ENCODE measurements at places on chromosomes 16 and 17.

GRCh38 chr17:35865412-35866340, 3.0 kb downstream of the HEATR9 start:
- H3K36me3 ChIP-seq, result no peaks in the 10 kb centered on the region
- DNase-seq, result no peak
- H3K27ac ChIP-seq, result peak overlapping the region; percentile 11
- H3K27me3 ChIP-seq, result no peaks in the 10 kb centered on the region

DNA sequence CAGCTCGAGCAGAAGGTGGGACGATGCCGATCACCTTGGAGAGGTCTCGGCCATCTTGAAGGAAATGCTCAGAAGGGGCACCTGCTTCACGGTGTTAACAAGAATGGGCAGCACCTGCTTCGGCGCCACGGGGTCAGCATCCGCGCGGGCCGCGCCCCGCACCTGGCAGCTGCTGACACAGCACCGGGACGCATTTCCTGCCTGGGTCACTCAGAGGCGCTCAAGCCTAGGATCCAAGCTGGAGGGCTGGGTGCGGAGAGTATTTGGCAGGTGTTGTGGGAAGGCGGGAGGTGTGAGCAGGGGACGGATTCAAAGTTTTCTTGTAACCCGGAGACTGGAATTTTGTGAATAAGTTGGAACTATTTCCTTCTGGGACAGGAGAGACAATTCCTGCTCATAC, 39.3 kb upstream of the AKTIP start:
- H3K4me3 ChIP-seq, result no peak overlapping the region
- DNase-seq, result no peak
- no peak overlapping the region for H3K27ac ChIP-seq
- H3K36me3 ChIP-seq, result no peaks in the 10 kb centered on the region

DNA sequence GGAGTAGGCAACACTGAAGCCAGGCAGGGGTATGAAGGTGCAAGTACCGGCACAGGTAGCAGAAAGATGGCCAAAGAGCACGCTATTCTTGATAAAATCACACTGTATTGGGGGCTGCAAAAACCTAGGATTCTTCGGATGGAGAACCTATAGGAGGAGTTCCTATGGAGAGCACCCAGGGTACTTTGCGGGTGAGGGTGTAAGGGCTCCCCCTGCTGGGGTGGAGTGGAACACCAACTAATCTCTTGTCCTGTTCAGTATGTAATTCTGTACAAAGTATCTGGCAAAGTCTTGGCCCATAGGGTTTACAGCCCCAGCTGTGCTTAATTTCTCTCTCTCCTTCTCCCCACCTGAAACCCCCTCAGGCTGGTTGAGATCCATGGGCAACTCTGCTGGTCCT, 393.1 kb upstream of the ASIC2 start:
- H3K27me3 ChIP-seq, result peaks cover 2% of the 10 kb centered on the region
- peak; percentile 56 for DNase-seq
- H3K27ac ChIP-seq, result no peak overlapping the region
- no peaks in the 10 kb centered on the region for H3K36me3 ChIP-seq
- H3K4me1 ChIP-seq, result no peaks in the 10 kb centered on the region

DNA sequence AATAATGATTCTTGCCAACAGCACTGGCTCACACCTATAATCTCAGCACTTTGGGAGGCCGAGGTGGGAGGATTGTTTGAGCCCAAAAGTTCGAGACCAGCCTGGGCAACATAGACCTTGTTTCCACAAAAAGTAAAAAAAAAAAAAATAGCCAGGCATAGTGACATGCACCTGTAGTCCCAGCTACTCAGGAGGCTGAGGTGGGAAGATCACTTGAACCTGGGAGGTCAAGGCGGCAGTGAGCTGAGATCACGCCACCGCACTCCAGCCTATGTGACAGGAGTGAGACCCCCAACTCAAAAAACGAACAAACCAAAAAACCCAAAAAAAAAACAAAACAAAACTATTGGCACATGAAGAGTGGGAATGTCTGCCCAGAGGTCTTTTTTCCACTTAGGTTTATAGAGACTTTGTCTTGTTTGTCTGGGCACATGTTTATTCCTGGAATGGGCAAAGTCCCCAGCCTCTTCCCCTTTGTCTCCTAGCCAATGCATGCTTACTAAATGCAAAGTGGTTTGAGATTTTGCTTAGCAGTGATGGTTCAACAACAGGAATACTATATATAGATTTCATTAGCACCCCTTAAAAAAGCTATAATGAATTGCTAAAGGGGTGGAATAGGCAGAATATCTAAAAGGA, 25.9 kb downstream of the NMT1 start:
- peaks cover 90% of the 10 kb centered on the region for H3K36me3 ChIP-seq
- H3K27ac ChIP-seq, result no peak overlapping the region
- no peaks in the 10 kb centered on the region for H3K27me3 ChIP-seq
- no peaks in the 10 kb centered on the region for H3K4me1 ChIP-seq
- H3K4me3 ChIP-seq, result no peak overlapping the region
- DNase-seq, result no peak

GRCh38 chr17:9424071-9424640, 151.5 kb downstream of the STX8 start:
- H3K27me3 ChIP-seq, result no peaks in the 10 kb centered on the region
- DNase-seq, result no peak
- no peaks in the 10 kb centered on the region for H3K4me1 ChIP-seq
- H3K27ac ChIP-seq, result no peak overlapping the region
- no peak overlapping the region for H3K4me3 ChIP-seq

- no peak overlapping the region for H3K27ac ChIP-seq
- peaks cover 3% of the 10 kb centered on the region for H3K4me1 ChIP-seq
- no peak overlapping the region for H3K4me3 ChIP-seq
- H3K27me3 ChIP-seq, result peaks cover 39% of the 10 kb centered on the region
- H3K36me3 ChIP-seq, result no peaks in the 10 kb centered on the region
These were observed 199.0 kb downstream of the ENGASE start for GRCh38 chr17:79273660-79274059.

GRCh38 chr16:24508614-24509013, 30.8 kb upstream of the RBBP6 start:
- H3K4me3 ChIP-seq, result no peak overlapping the region
- H3K27ac ChIP-seq, result no peak overlapping the region
- peaks cover 9% of the 10 kb centered on the region for H3K4me1 ChIP-seq
- H3K36me3 ChIP-seq, result no peaks in the 10 kb centered on the region
- DNase-seq, result no peak

DNA sequence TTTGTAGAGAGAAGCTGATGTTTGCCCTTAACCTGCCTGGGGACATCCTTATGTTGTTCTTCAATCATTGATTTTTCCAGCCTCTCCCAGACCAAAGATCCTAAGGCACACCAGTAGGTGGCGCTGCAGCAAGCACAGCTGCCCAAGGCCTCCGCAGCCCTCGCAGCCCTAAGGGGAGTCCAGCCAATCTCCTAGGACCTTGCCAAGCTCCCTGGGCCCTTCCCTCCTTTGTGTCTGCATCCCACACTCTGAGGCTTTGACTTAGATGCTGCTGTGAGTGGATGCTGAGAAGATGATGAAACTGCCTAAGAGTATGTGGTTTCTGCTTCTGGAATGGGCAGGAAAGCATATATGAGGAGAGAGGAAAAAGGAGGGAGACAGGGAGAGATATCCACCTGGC, 47.1 kb downstream of the SPACA3 start:
- H3K36me3 ChIP-seq, result no peaks in the 10 kb centered on the region
- peaks cover 6% of the 10 kb centered on the region for H3K27me3 ChIP-seq
- peak; percentile 76 for DNase-seq
- H3K4me1 ChIP-seq, result no peaks in the 10 kb centered on the region
- no peak overlapping the region for H3K27ac ChIP-seq

GRCh38 chr17:56290101-56290801, 137.0 kb downstream of the ANKFN1 start:
- H3K4me3 ChIP-seq, result no peak overlapping the region
- H3K27ac ChIP-seq, result no peak overlapping the region
- H3K4me1 ChIP-seq, result no peaks in the 10 kb centered on the region
- H3K36me3 ChIP-seq, result no peaks in the 10 kb centered on the region
- no peak for DNase-seq

- peak overlapping the region; percentile 78 for H3K27ac ChIP-seq
- no peaks in the 10 kb centered on the region for H3K27me3 ChIP-seq
- H3K36me3 ChIP-seq, result no peaks in the 10 kb centered on the region
- H3K4me1 ChIP-seq, result peaks cover 53% of the 10 kb centered on the region
- DNase-seq, result peak; percentile 94
These were observed 14.7 kb upstream of the BCAR1 start for GRCh38 chr16:75265911-75266701.

DNA sequence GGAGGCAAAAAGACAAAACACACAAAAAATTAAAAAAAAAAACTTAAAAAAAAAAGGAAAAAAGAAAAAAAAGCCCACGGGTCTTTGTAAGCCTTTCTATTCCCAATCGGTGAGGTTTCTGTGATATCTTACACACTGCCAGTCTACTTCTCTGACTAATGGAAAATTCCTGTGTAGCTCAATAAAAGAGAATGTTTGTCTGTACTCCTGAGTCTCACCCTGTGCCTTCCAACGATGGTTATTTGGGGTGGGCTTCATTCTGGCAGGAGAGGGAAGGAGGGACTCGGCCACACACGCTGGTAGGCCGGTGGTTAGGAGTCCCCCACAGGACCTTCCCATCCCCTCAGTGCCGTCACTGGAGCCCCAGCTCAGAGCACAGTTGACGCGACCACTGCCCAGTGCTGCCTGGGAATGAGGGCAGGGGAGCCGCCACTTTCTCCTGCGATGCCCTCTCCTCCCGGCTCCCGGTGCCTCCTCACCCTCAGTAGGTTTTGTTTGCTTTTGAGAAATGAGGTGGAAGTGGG, 68.0 kb downstream of the AMFR start:
- H3K4me1 ChIP-seq, result peaks cover 11% of the 10 kb centered on the region
- no peak overlapping the region for H3K27ac ChIP-seq
- peaks cover 10% of the 10 kb centered on the region for H3K36me3 ChIP-seq
- no peak for DNase-seq

GRCh38 chr17:34252444-34253138, 2.5 kb upstream of the CCL2 start:
- no peak overlapping the region for H3K27ac ChIP-seq
- no peak overlapping the region for H3K4me3 ChIP-seq
- H3K36me3 ChIP-seq, result no peaks in the 10 kb centered on the region

DNA sequence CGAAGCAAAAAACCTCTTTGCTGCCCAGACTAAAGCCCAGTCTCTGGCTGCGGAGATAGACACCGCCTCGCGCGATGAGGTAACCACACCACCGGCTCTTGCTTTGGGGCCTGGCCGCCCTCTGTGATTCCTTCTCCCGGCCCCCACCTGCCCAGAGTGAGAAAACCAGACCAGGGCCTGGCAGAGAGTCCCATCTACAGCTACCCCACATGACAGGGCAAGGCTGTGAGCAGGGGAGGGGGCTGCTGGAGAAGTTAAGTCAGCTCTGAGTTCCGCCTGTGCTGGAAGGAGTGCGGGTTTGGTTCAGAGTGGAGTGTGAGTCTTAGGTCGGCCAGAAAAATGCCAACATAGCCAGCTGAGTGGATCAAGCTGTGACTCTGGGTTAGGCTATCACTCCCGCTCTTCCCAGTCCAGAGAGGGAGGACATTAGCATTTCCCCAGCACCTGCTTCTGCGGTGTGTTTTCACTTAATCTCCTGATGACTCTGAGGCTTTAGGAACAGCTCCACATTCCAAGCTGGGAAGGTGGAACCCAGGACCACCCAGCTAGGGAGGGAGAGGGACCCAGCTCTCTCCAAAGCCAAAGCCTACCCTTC, 139.0 kb downstream of the RAB11FIP4 start:
- no peak overlapping the region for H3K27ac ChIP-seq
- no peak overlapping the region for H3K4me3 ChIP-seq
- no peak for DNase-seq
- no peaks in the 10 kb centered on the region for H3K4me1 ChIP-seq
- H3K27me3 ChIP-seq, result peaks cover 4% of the 10 kb centered on the region

DNA sequence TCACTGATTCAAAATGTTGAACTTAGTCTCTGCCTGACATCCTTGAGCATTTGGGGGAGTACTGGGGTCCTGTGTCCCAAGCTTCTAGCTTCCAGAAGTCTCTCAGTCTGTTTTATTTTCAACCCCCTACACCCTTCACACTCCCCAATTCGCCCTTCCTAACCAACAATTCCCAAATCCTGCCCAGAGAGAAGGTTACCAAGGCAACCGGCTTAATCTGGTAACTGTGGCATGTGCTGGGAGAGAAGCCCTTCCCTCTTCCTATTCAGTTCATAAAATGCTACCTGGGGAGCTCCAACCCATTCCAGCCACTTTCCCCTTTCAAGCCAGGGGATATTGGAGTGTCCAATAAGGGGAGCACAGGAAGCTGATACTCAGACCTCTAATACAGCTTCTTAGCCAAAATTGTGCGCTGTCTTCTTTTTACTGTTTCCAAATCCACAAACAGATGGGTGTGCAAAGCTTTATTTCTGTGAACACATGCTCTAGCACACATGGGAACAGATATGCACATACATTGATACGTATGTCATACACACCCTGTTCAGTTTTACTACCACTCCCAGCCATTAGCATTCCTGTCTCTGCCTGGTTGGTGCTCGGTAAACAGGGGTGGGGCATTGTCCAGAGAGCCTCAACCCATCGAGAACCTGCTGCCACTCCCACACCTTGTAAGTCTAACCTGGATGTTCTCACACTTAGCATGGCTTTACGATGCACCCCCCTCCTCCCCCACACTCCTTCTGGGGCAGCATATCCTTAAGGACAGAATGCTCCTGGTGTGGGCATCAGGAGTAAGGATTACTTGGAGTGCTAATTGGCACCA, 1.1 kb upstream of the RAPGEFL1 start:
- H3K4me3 ChIP-seq, result no peak overlapping the region
- no peaks in the 10 kb centered on the region for H3K27me3 ChIP-seq
- H3K4me1 ChIP-seq, result peaks cover 10% of the 10 kb centered on the region

All from K562 (cell line).